Activated CD4-positive, alpha-beta T cell treated with anti-CD3 and anti-CD28 coated beads, Interleukin-2, amount 50 U/mL, for 1 hour (primary cell): ENCODE measurements at places on chromosomes 11 and 22.

- no peak for DNase-seq
These were observed 17.4 kb downstream of the NPTXR start for GRCh38 chr22:38826386-38826785.

- no peak for DNase-seq
These were observed 70.0 kb downstream of the NAT10 start for GRCh38 chr11:34175284-34176019.

GRCh38 chr22:40648386-40648785 is 11.9 kb upstream of the MRTFA start:
- no peak for DNase-seq

GRCh38 chr11:106132582-106133354 is 55.3 kb downstream of the AASDHPPT start:
- no peak for DNase-seq

DNA sequence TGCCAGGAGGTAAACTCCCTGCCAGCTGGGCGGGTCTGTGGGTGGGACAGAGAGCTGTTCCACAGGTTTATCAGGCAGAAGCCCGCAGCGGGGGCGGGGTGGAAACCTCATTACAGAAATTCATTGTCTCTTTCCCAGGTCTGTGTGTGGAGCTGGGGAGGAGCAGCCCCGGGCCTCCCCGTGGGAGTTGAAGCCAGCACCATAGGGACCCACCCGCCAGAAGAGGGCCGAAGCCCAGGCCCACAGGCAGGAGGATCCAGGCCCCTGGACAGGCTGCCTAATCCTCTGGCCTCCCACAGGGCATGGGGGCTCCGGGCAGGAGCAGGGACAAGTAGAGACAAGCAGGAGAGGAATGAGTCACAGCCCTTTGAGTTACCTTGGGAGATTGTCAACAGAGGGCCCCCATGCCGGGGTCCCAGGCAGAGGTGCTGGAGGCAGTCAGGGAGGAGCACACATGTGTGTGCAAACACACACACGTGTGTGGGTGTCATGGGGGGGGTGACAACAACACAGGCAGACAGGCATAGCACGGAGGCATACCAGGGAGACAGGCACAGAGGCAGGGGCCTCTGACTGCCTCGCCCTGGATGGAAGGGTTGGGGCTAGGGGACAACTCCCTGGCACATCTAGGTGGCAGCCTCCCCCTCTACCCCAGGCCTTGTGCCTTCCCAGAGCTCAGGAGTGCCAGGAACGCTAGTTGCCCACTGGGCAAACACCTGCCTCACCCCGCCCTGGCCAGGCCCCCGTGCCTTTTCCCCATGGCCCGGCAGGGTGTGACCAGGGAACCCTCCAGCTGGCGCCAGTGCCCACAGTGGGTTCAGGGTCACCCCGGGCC is 1.4 kb downstream of the CDC42BPG start:
- DNase-seq = no peak

- DNase-seq = no peak
These were observed 18.6 kb upstream of the WNT7B start for GRCh38 chr22:45995405-45996101.

DNA sequence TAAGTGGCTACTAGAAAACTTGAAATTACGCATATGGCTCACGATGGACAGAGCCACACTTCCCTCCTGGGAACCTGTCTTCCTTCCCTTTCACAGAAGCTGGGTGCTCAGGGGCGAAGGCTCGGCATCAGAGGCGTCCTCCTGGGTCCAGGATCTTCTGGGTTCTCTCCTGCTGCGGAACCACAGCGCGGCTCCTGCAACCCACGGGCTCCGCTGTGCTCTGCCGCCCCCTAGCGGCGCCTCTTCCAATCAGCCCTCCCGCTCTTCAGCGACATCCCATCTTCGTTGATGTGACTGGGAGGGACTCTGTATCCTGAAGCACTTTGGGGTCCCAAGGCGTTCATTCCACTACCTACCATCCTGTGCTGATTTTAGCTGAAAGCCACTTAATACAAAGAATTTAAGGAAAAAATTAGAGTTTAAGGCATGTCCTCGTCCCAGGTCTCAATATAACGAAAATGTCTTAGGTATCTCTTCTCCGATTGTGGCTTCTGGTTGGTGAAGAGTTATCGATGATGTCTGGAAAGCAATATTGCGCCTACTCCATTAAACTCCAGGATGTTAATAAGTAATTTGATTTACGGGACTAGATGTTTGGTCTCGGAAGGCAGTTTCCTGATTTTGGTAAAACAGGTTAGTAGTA is 14.8 kb upstream of the RPS3 start:
- peak; percentile 75 for DNase-seq
